Activated CD8-positive, alpha-beta memory T cell treated with anti-CD3 and anti-CD28 coated beads, Interleukin-2, amount 50 U/mL, for 4 hours (primary cell): ENCODE measurements at places on chromosomes 2 and 18.

GRCh38 chr2:102841107-102841840 is 79.4 kb downstream of the TMEM182 start:
- DNase-seq, result no peak

GRCh38 chr2:217691920-217692666 is 310.7 kb downstream of the TNS1 start:
- no peak for DNase-seq

DNA sequence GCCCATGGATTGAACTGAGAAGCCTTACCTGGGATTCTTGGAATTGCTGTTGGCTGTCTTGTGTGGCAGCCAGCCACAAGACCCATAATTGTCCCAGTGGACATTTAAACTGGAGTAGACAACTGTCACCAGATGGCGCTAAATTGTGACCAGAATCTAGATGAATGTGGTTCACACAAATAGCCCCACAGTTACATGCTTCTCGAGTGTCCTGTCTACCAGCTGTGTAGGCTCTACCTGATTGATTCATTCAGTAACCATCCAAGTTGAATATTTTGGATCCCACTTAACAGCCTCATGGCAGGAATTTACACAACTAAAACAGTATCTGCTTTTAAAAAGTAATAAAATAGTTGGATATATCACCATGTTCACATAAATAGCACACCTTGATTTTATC is 73.2 kb downstream of the MAP4K4 start:
- no peak for DNase-seq

GRCh38 chr2:108923736-108924579 is 65.1 kb downstream of the EDAR start:
- no peak for DNase-seq

DNA sequence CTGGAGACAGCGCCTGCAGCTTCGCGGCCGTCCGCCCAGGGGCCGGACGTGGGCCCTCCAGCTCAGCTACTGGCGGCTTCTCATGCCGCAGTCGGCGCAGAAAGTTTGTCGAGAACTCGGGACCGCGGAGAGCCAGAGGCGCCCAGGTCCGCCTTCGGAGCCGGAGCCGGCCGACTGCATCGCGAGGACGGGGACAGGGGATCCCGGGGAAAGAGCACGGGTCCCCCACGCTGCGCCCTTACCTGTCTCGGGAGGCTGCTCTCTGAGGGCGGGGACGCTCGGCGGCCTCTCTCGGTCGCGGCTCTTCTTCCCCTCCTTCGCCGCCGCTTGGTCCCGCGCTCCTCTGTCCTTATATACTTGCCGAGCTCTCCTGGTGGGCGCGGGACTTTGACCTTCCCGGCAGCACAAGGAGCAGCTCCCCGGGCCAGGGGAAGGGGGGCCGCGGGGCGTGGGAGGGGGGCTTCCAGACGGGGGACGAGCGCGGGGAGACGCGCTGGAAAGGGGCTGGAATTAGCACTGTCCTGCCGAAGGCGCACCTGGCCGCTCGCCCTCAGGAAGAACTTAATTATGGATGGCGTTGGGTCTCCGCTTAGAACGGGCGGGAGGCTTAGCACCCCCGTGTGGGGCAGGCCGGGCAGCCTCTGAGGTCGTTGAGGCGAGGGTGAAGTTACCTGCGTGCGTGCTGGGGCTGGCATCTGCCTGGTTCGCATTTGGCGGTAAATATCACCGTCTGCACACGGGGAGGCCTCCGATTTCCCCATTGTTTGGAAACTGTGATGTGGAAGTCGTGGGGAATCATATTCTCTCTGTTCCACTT is at the start of gene POMC:
Gene POMC, minus strand, starts transcription at position 325 of the 817 bp plus-strand sequence. CDS start 3,808 bp downstream, outside the sequence.
- DNase-seq, result peak; percentile 32

GRCh38 chr2:19207452-19207851 is 151.0 kb downstream of the OSR1 start:
- DNase-seq, result no peak

- DNase-seq, result no peak
Observed at GRCh38 chr2:60350791-60351190, 202.7 kb downstream of the BCL11A start.

DNA sequence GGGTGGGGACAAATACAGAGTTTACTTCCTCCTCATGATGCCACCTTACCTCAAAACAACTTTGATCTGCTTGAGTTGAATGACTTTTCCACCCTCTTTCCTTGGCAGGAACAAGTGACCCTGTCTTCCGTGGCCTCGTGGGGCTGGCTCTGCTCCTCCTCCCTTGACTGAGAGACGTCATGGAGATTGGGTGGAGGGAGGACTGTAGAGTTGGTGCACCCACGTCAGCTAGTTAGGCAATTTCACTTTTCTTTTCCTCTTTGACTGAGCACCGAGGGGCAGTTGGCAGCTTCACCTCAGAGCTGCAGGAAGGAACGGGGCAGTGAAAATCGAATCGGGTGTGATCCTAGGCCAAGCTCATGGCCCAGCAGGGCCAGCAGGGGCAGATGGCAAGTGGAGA is at the start of gene SP140:
Gene SP140, plus strand, starts transcription at position 251 of the 400 bp plus-strand sequence. Its CDS starts 109 bp downstream, at position 360.
- peak; percentile 65 for DNase-seq

GRCh38 chr2:110680709-110681108 is 2.8 kb upstream of the BUB1 start:
- no peak for DNase-seq

GRCh38 chr2:122980671-122981070 is 1044.4 kb upstream of the CNTNAP5 start:
- DNase-seq, result no peak

GRCh38 chr2:240886023-240886565 is 9.9 kb downstream of the MAB21L4 start:
- DNase-seq, result no peak

- DNase-seq, result no peak
Observed at GRCh38 chr2:160826496-160826895, 332.9 kb upstream of the RBMS1 start.

DNA sequence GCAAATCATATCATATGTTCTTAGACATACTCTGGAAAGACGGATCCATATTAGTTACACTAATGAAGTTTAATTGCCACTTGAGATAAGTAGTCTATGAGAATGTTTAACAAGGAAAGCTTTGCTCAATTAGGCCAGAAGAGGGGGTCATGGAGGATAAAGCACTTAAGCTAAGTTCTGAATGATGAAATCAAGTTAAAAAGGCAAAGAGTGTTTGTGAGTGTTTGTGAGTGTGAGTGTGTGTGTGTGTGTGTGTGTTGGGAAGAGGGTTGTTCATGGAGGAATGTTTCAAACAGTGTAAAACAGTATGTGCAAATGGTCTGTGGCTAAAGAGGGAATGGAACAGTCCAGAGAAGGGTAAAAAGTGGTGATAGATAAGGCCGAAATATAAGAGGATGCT is 360.9 kb downstream of the ERBB4 start:
- no peak for DNase-seq

GRCh38 chr2:192155511-192156118 is 39.1 kb downstream of the TMEFF2 start:
- no peak for DNase-seq

DNA sequence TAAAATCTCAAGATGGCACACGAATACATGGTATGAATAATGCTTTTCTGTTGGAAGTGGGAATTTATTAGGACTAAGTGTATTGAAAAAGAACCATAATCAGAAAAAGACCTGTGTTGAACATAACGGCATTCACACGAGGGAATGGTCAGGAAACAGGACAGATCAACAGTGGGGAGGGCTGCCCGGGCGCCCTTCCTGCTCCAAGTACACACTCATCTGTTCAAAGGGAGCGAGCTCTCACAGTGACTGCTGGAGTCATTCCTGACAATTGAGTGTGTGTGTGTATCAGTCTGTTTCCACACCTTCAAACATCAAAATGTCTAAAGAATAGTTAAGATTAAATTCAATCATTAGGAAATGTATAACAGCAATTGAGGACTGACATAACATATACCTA is 167.2 kb downstream of the HDAC4 start:
- DNase-seq, result no peak

DNA sequence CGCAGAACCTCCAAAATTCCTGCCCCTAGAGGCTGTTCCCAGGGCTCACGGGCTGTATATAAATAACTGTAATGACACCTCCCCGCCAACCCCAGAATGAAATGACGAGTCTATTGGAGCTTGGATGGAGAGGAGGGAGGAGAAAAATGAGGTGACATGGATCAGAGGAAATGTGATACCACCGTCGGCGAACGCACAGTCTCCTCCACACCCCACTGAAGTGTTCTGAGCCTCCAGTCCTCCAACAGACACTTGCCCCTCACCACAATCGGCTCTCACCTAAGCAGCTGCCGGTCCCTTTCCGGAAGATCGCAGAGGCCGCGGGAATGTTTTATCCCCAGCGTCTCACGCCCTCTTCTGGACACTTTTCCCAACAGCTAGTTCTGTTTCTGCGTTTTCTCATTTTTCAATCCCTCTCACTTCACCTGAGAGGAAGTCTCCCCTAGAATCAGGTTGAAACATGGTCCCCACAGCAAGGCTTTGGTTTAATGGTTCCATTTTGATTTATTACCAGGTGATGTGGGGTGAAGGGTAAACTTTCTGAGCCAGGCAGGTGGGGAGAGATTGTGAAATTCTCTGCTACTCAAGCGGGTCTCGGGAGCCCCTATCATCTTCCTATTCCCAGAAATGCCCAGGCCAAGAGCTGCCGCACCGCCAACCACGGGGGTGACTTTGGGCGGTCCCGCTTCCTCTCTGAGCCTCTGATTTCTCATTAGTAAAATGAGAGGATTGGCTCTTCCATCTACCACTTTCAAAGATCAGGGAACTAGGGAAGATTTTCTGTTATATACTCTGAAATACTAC is 9.1 kb upstream of the MYO5B start:
- no peak for DNase-seq

GRCh38 chr18:58862851-58863538 is 1.7 kb upstream of the ZNF532 start:
- no peak for DNase-seq

- DNase-seq, result no peak
Observed at GRCh38 chr2:124187948-124188347, 162.9 kb downstream of the CNTNAP5 start.

DNA sequence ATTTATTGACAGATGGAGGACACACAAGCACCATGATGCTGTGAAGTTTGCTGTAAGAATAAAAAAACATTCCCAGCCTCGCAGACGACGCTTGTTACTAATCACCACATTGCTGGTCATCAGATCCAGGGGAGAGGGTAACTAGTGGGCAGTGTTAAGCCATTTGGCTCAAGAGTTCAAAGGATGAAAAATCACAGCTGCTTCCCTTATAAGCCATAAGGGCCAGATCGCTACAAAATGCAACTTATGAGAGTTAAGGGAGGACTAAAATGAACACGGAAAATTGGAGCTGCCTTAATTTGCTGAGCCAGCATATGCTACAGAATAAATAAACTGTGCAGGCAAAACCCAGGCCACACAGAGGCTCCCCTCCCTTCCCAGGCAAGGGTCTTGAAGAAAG is 522.6 kb downstream of the TDRD15 start:
- DNase-seq, result no peak

GRCh38 chr2:9074930-9075329 is 71.4 kb upstream of the MBOAT2 start:
- DNase-seq, result no peak

DNA sequence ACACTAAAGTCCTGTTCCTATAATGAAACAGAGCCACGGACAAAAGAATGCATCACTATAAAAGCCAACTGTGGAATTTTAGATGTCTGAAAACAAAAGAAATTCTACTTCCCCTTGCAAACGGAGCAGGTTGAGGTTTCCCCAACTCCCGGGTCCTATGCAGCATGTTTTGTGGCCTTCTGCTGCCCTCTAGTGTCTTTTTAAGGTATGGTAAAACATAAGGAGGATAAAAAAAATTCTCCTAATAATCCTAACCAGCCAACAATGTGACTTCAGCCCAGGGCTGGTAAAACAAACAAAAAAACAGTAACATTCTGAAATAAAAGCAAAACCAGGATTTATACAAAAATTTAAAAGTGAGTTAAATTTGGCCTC is 539.5 kb downstream of the NRXN1 start:
- no peak for DNase-seq

GRCh38 chr2:240086563-240086962 is 33.2 kb upstream of the OR6B3 start:
- DNase-seq, result no peak

DNA sequence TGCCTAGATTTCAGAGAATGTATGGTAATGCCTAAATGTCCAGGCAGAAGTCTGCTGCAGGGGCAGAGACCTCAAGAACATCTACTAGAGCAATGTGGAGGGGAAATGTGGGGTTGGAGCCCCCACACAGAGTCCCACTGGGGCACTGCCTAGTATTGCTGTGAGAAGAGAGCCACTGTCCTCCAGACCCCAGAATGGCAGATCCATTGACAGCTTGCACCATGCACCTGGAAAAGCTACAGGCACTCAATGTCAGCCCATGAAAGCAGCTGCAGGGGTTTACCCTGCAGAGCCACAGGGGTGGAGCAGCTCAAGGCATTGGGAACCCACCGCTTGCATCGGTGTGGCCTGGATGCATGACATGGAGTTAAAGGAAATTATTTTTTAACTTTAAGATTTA is 314.1 kb downstream of the CYRIA start:
- no peak for DNase-seq

DNA sequence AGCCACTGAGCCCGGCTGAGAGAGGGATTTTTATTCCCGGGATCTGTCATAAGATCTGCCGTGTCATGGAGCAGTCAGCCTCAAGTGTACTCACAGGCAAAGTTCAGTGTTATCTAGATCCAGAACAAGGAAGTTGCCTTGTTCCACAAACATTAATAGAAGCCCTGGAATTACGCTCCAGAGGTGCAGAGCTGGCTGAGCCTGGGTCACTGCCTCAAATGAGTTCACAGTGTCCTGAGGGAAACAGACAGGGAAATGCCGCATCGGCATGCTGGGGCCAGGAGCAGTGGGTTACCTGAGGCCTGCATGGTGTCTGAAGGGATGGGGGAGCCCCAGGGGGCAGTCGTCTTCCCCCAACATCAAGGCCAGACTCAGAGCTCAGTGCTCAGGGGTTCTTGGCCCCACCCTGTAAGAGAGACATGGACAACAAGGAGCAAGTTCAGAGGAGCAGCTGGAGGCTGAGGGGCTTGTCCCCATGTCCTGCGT is 42.7 kb upstream of the ODC1 start:
- no peak for DNase-seq

DNA sequence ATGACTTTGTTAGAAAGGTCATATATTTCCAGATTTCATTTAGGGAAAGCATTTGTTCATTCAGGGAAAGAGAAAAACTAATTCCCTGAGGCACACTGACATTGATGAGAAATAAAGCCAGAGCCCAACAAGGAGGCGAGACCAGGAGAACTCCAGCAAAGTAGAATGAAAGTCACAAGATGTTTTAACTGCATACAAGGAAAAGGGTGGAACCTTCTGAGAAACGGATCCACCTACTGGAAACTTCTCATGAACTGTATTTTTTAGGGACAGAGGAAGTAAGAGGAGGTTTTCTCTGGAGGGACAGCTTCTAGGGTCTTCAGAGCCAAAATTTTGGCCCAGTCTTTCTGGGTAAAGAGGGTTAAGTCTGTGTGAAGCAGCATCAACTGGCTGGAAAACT is 548.2 kb upstream of the PIK3C3 start:
- no peak for DNase-seq

GRCh38 chr2:121472470-121472993 is 58.1 kb upstream of the RNU4ATAC start:
- no peak for DNase-seq

GRCh38 chr2:176074919-176075425 is 8.8 kb downstream of the EVX2 start:
- no peak for DNase-seq

GRCh38 chr2:176066645-176067588 is 16.8 kb downstream of the EVX2 start:
- no peak for DNase-seq

GRCh38 chr2:187519419-187520120 is 34.7 kb downstream of the TFPI start:
- DNase-seq, result no peak

GRCh38 chr18:63975628-63976027 is 5.7 kb downstream of the SERPINB8 start:
- no peak for DNase-seq
